ENCODE measurements at places on chromosomes 5 and 9.

DNA sequence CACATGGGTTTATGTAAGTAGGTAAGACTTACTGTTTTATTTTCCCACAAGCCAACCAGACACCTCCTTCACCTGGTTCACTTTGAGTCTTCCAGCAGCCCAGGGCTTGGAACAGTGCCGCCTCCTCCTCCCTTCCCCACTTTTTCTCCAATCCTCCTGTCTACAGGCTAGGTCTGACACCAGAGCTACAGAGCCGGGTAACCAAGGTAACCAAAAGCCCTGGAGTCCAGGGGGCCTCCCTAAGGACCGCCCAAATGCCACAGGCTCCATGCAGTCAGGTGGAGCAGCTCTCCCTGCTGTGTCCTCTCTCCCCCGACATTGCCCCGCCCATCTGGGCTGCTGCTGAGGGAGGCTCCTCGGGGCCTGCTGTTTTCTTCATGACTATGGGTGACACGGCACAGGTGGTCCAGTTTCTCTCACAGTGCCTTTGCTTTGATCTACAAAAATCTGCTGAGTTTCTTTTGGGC, 138.0 kb upstream of the EFNA5 start:
- DNase-seq: no peak

GRCh38 chr5:80837679-80838078, 122.5 kb upstream of the RASGRF2 start:
- DNase-seq: no peak

GRCh38 chr9:61667559-61668121, 477.8 kb downstream of the SPATA31A7 start:
- no peak for DNase-seq

DNA sequence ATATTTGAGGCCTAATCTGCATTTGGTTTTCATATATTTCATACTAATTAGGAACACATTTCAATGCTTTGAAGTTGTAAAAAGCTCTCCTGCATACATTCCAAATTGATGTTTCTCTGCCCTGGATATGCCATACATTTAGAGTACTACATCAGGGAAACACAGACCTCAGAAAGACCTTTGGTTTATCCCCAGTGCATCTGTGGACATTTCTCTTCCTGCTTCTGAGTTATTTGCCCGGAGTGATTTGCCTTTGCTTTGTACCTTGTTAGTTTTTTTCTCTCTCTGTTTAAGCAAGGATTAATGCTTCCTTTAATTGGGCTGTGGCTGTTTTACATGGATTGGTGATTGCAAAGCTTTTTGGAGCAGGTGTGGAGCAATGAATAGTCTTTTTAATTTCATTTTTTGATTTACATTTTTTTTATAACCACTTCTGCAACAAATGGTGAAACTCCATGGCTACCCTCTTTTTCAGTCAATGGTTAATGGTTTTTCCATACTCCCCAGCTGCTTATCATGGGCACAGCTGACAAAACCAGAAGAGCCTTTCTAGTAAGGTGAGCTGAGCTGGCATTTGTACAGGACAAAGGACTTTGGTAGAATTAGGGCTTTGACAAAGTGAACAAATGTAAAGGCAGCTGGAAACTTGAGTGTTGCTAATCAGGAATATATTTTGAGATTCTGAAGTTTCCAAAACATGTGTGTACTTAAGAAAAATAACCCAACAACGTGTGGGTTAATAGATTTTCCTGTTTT, 54.2 kb downstream of the ZSWIM6 start:
- DNase-seq: no peak

DNA sequence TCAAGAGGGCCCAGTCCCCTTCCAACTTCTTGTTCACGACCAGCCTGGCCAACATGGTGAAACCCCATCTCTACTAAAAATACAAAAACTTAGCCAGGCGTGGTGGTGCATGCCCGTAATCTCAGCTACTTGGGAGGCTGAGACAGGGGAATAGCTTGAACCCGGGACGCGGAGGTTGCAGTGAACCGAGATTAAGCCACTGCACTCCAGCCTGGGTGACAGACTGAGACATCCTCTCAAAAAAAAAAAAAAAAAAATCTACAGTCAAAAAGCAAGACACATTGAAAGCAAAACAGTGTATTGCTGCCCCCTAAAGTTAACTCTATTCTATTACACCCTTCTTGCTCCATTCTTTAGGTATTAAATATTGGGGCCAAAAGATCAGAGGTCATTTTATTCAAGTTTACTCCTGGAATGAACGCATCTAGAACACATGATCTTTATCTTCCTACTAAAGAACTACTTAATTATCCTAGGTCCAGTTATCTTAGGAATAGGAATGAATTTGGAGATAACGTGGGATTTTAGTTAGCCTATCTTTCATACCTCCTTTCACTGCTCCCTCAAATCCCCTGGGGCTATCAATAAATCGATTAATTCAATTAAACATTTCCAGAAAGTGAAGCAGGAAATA, 2.4 kb downstream of the ATG12 start:
- no peak for DNase-seq

DNA sequence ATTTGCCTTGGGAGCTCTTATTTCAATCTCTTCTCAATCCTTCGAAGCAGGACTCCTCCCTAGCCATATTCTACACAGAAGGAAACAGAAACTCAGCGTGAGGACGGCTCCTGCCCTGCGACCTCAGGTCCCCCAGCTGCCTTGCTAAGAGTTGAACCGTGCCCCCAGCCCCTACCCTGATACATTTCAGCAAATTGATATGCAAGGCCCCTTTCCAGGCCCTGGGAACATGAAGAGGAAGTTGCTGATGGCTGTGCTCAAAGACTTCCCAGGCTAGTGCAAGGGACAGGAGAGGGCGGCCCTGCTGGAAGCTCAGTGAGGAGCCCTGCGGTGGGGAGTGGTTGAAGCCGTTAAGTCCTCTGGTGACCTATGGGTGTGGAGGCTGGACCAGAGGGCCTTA, 41.5 kb downstream of the BOD1 start:
- DNase-seq: no peak

DNA sequence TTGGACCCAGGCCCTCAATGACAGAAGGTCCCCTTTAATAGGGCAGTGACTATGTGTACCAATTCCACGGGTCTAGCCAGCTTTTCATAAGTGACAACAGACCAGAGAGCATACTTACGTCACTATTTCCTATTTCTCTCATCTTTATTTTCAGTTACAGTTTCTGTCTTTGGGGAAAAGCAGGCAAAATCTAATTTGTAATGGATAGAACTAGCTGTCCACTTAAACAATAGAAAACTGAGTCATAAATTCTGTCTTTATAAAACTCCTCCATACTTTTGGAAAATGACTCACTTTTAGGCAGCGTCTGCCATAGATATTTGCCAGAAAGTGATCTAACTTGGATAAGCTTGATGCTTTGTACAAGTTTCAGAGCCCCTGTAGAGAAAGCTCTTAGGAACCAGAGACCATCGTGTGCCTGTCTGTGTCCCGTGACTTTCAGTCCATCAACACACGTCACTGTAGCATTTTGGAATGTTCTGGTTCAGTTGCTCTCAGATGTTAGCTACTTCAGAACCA, 101.9 kb downstream of the F2RL2 start:
- no peak for DNase-seq

GRCh38 chr5:174189654-174190541, 144.4 kb downstream of the NSG2 start:
- no peak for DNase-seq

- no peak for DNase-seq
These were observed 85.4 kb upstream of the MEGF10 start for GRCh38 chr5:127205147-127205546.

DNA sequence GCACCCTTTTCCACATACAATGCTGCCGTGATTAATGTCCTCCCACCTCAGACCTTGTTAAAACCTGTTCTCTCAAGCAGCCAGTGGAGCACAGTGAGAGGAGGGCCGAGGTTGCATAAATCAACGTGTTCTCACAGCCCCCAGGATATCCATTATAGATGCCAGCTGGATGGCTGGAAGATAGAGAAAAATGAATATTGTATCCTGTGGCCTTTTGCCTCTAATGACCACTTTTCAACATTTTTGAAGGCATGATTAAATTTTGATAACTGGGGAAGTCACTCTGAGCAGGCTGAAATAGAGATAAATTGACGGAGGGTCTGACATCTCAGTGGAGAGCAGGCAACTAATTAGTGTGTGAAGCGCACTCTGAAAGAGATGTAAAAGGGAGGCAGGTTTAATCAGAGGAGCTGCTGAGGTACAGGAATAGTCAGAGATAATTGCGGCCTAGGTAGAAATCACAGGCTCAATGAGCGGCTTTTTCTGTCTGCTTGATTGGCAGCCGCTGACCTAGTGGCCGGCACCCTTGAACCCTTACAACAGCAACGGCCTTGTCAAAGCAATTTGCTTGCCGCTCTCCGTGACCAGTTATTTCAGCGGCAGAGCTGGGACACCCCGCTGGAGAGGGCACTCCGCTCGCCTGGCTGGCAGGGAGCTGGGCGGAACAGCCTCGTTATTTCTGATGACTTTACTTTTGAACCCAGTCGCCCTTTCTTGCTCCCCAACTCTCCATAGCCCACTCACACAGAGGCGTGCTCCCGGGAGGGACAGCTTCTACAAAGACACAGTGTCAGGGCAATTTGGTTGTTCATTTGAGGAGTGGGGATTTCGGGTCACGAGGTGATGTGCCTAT, 560.7 kb downstream of the PSAT1 start:
- no peak for DNase-seq

DNA sequence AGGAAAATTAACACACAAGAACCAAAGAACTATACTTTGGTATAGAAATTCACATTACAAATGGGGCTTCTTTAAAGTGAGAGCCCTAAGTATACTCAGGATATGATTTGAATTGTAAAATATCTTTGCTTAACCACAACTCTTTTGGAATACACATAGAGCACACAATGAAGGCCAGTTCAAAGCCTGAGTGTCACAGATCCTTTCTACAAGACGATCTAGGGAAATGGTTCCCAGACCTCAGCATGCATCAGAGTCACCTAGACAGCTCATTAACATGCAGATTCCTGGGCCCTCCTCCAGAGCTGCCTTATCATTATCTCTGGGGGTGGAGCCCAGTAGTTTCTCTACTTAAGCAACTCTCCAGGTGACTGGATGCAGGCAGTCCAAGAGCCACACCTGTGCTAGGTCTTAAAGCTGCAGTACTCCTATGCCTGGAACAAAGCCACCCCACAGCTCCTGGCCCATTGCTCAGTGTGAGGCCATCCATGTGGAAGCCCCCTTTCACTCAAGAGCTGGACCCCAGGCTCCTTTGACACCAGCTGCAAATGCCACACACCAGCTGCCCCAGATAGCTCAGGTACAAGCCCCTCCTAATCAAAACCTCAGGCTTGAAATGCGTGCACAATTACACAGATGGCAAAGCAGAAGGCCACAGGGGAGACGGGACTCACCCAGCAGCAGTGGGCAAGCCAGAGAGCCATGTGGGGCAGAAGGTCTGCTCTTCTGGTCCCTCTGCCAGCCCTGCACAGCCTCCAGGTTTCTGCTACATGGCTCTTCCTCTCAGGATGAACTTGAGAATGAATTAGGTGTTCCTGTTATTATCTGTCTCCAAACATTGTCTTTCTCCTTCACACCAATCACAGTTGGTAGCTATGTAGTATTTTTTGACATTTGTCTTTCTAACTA, 106.1 kb downstream of the SH3TC2 start:
- no peak for DNase-seq

GRCh38 chr9:128457207-128457606, 1.4 kb downstream of the ODF2 start:
- DNase-seq: no peak

GRCh38 chr5:143957455-143957854, 145.5 kb downstream of the HMHB1 start:
- DNase-seq: no peak

DNA sequence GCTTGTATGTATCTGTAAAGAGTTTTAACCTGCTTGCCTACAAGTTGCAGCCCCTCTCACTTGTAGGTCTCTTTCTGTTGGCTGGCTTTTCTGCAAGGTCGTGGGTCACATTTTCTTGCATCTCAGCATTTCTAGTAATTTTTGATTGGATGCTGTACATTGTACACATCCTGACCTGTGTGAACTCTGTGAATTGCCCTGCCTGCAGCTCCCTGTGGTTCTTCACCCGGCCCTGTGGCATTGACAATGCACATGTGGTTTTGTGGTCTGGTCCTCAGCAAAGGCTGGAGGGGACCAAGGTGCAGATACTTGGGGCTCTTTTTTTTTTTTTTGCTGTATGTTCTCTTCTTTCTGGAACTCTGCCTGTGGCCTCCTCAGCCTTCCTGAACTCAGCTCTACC, 53.6 kb downstream of the WNK2 start:
- no peak for DNase-seq

DNA sequence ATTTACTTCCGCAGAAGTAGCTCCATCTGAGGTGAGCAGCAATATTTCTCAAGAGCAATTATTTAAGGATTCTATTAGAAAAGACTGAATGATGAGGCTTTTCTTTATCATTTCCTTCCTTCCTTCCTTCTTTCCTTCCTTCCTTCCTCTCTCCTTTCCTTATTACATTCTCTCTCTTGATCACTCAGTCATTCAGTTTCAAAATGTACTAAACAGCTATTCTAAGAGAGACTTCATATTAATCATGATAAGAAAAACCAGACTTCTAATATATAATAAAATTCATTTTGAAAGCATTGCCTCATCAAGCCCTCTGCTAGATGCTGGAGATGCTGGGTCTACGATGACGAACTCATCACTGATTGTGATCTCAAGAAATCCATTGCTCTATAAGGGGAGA, 30.4 kb upstream of the PAPPA start:
- no peak for DNase-seq

DNA sequence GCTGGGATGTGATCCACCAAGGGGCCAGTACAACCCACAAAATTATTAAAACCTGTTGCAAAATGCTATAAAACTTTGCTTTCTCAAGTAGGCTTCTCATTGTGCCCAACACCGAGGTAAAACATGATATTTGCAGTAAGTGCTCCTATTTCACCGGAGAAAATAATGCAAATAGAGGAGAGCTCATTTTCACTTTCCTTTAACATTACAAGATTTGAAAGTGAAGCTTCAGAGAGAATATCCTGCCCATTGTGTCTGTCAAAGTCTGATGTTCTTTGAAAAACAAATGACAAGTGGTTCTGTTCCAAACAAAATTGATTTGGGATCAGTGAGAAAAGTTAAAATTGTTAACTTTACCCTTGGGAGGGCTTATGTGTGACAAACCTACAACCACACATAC, 287.1 kb downstream of the KCNN2 start:
- no peak for DNase-seq

DNA sequence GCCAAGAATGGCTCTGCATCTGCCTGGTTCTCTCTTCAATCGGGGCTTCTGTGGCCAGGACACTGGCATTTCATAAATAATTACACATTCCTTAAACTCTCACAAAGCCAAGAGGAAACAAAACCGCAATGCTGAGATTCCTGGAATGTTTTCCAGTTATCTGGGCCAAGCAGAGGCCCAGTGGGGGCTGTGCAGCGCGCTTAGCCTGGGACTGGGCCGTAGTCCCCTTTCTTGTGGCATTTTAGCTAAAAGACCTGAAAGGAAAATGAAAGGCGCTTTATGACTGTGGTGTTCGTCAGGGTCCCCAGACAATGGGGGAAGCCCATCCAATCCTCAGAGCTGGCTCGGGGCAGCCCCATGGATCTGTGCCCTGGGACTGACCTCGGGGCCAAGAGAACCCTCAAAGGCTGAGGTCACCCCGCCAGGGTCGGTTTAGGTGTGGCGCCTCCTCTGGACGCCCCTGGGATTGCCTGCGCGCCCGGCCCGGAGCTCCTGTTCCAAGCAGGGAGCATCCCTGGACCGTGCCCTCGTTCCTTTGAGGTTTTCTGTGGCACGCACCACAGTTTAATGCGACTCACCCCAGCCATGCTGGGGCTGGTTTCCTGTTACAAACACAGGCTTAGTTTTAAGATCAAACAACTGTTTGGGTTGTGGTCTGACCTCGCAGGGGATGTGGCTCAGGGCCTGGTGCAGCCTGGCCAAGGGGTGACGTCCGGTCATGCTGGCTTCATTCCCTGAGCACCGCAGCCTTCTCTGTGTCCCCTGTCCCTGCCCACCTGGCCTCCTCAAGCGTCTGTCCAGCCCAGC, 51.5 kb upstream of the NKD2 start:
- DNase-seq: peak; percentile 11
